ENCODE measurements at places on chromosomes 6 and 20.
A peak's percentile ranks its signal among the peaks of the same experiment; 100 is the strongest.

DNA sequence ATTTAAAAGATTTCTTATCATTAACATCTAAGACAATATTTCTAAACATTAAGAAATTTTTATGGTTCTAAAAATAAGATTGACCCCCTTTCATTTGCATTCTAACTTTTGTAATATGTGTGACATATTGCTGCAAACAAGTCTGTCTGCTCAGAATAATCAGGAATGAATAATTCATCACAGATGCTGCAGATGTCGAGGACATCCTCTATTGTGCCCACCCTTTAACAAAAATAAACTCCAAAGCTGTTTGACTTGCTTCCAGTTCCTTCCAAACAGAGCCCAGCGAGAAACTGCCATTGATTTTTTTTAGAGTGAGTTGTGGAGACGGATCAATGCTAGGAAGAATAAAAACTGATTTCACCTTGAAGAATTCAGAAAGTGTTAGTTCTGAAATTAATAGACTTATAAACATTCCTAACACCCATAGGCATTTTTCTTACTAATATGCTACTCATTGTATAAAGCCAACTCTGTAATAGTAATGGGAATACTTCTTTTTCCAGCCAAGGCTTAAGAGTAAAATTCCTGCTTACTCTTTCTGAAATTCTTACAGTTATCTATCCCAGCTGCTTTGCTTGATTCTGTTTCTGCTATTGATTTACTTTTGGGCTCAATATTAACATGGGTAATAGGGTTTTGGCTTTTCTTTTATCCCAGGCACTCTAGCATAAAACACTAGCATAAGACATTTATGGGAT, 244.8 kb upstream of the FAM83B start:
- DNase-seq, result no peak

GRCh38 chr6:127554435-127555006, 22.5 kb upstream of the C6orf58 start:
- DNase-seq, result no peak

DNA sequence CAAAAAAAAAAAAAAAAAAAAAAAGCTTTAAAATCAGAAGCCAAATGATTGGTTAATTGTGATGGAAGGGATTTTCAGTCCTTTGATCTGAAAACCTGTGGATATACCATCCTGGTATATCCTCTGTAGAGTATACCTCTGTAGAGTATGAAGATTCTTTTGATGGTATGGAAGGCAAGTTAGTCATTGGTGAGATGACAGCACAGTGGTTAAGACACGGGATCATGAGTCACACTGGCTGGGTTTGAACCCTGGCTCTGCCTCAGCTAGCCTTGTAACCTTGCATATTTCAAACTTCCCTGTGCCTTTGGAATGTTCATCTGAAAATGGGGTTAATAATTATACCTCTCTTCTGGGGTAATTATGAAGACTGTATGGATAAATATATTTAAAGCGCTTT, 179.3 kb downstream of the CARMIL1 start:
- no peak for DNase-seq

GRCh38 chr6:44059359-44060346, 67.6 kb downstream of the MRPL14 start:
- DNase-seq, result no peak

GRCh38 chr6:111301946-111302345, 181.1 kb downstream of the REV3L start:
- no peak for DNase-seq

DNA sequence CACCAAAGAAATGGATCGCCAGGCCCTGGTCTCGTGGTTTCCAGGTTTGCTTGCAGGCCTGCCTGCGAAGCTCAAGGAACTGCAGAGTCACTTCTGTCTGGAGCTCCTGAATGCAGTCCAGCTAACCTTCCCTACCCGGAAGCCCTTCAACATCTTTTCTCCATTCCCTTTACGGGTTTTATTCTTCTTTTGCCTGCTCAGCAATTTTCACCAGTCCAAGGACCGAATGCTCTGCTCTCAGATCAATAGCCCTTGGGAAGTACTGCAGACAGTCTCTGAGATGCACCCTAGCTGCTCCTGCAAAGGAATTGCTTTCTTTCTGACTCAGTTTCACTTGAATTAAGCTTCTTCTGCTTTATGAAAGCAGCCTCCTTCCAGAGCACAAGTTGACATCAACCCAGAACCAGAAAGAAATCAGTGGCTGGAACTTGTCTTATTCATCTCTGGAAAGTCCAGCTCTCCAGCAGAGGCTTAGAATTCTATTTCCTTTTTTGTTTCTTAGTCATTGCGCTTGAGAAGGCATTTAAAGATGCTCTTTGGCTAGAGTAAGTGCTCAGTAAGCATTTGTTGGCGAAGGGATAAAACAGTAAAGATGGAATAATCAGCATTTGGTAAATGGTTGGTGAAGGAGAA, 18.7 kb upstream of the YWHAB start:
- DNase-seq, result no peak

GRCh38 chr6:158285656-158286021, 26.6 kb upstream of the TULP4 start:
- no peak for DNase-seq

DNA sequence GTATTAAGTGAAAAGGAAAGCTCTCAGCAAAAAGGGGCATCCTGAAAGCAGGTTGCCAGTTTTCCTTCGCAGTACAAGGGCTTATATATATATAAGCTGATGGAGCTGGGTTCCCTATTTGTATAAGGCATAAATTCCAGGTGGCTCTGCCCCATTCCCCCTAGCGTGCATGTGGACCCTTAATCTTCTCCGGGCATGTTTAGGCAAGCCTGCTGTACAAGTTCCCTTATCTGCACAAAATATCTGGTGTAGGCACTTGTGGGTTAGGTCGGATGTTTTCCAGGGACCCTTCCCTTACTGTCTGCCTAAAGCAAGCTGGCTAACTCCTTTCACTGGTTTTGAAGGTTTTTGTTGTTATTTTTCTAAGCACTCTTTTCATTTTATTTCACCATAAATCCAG, 140.7 kb downstream of the FUT9 start:
- DNase-seq, result no peak

DNA sequence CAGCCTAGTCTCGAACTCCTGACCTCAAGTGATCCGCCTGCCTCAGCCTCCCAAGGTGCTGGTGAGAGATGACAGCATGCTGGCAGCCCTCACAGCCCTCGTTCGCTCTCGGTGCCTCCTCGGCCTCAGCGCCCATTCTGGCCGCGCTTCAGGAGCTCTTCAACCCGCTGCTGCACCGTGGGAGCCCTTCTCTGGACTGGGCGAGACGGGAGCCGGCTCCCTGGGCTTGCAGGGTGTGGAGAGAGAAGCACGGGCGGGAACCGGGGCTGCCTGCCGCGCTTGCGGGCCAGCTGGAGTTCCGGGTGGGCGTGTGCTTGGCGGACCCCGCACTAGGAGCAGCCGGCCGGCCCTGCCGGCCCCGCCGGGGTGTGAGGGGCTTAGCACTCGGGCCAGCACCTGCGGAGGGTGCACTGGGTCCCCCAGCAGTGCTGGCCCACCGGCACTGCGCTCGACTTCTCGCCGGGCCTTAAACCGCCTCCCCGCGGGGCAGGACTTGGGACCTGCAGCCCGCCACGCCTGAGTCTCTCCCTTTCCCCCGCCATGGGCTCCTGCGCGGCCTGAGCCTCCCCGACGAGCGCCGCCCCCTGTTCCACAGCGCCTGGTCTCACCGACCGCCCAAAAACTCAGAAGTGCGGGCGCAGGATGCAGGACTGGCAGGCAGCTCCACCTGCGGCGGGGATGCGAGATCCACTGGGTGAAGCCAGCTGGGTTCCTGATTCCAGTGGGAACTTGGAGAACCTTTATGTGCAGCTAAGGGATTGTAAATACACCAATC, 31.5 kb upstream of the RANBP9 start:
- no peak for DNase-seq

- peak; percentile 34 for DNase-seq
These were observed 33.4 kb upstream of the AAR2 start for GRCh38 chr20:36202891-36203338.

- DNase-seq, result no peak
These were observed 199.8 kb downstream of the PLCB1 start for GRCh38 chr20:8331740-8332412.

- DNase-seq, result no peak
These were observed 38.5 kb downstream of the TBC1D7 start for GRCh38 chr6:13289789-13290318.

- DNase-seq, result no peak
These were observed 482.7 kb upstream of the JARID2 start for GRCh38 chr6:14763139-14763538.

DNA sequence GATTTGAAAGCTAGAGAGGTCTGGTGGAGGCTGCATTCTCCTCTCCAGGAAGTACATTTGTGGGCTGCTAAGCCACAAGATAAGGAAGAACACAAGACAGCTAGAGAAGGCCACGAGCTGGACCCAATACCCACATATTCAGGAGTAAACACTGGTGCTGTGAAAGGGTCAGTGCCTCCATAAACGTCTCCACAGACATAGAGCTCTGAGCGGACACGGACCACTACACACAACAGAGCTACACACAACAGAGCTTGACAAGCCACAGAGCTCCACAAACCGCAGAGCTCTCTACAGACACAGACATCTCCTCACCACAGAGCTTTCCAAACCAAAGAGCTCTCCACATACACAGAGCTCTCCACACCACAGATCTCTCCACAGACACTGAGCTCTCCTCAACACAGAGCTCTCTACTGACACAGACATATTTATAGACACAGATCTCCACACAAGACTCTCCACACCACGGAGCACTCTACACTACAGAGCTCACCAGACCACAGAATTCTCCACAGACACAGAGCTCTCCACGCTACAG, 51.9 kb downstream of the ERMARD start:
- no peak for DNase-seq

GRCh38 chr20:57819691-57820380, 110.0 kb upstream of the PMEPA1 start:
- no peak for DNase-seq

GRCh38 chr20:58718121-58718563, 25.5 kb downstream of the NPEPL1 start:
- DNase-seq, result no peak

GRCh38 chr6:119728220-119728750, 378.7 kb upstream of the MAN1A1 start:
- DNase-seq, result no peak

DNA sequence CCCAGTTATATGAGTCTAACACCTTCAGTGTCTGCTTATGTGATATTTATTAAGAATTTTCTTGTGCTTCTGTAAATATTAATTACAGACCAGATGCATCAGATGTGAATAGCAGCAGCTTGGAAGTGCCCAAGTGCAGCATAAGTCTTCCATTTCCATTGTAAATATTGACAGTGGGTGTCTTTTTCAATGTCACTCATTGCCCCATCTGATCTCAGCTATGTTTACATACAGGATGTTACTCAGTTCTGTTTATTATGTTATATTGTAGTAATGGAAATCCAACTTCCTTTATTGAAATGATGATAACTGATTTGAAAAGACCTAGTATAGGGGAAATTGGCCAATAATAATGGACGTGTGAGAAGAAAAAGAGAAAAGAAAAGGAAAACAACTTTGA, 296.7 kb downstream of the SAMD5 start:
- DNase-seq, result no peak

DNA sequence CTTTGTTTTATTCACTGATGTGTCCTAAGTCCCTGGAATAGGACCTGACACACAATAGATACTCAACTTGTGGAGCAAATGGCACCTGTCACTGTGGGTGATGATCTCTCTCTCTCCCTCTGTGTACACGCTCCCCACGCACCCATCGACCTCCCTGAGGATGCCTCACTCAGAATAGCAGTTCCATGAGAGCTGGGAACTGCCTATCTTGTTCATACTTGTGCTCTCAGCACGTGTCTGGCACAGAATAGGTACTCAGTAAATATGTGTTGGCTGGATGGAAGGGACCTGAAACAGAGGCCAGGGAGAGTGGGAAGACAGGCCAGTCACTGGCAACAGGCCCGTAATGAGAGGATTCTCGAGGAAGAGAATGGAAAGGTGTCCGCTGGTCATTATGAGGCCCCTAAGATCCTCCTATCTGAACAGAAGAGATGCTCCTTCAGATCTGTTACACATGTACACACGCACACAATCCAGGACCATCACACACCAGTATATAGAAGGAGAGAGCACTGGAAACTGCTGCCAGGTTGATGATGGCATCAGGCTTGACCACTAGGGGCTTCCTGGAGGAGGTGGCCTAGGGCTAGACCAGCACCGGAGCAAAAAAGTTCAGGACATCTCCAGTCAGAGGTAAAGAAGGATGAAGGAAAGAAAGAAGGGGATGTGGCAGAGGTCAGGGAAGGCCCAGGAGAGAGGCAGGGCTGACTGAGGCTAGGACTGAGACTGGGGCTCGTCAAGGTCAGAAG, 30.9 kb downstream of the VEGFA start:
- no peak for DNase-seq

DNA sequence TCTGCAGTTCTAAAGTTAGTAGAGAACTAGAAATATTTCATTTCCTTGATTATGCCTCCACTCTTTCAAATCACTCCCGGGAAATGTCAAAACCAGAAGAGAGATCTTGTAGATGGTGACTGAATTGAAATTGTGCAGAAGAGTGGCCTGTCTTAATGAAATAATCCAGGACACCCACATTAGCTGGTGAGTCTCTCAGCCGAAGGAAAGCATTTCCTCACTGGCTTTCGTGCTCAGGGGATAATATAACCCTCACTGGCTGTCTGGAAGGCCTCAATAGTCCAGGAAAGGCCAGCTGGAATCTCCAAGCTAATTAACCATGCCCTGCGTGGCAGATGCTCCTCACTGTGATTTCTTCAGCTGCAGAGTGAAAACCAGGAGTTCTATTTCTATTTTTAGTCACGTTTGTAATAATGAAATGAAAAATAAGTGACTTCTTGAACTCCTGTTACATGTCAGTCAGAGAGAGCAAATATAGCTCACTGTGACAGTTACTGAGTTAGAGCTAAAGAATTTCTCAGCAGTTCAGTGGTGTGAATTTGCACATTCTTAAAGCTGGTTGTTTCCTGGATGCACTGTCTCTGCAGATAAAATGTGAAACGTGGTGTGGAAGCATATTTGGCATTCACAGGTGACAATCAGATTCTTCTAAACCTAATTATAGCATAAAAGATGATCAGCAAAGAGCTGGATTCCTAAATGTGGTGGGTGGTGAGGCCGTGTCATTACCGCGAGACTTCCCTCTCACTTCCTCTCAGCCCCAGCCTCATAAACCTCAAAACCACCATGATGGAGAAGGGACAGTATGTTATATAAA, 211.7 kb downstream of the LMBRD1 start:
- no peak for DNase-seq

- DNase-seq, result no peak
These were observed 276.3 kb downstream of the CD83 start for GRCh38 chr6:14393910-14394309.

DNA sequence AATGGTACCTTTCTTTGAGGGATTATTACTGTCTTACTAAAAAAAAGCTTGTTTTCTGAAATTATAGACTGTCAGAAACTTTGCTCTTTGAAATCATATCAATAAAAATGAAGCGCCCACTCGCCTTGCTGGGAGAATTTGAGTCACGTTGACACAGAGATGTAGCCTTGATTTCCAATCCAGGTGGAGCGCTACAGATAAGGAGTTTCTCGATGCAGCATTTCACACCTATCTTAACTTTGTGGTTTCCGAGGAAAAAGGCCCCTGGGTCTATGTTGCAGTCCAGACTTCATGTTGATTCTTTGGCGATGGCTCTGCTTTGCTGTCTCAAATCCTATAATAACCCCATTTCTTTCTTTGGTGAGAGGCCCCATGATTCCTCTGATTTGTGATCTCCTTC, 158.1 kb upstream of the ARG1 start:
- no peak for DNase-seq
